ENCODE measurements at places on chromosomes 7 and 10. TPM values are rescaled to one million over a fixed set of nuclear protein-coding genes. Genes with fewer than 3 reads are reported as not detected.

Gene GPER1
- polyA plus RNA-seq, result 14.4 TPM

Gene ALOX5
- 1.1 TPM for polyA plus RNA-seq

Gene PRXL2A
- 88.8 TPM for polyA plus RNA-seq

Gene STEAP1B
- 1.7 TPM for polyA plus RNA-seq

Gene IL6
- polyA plus RNA-seq, result not detected

Gene PON1
- 0.47 TPM for polyA plus RNA-seq

DNA sequence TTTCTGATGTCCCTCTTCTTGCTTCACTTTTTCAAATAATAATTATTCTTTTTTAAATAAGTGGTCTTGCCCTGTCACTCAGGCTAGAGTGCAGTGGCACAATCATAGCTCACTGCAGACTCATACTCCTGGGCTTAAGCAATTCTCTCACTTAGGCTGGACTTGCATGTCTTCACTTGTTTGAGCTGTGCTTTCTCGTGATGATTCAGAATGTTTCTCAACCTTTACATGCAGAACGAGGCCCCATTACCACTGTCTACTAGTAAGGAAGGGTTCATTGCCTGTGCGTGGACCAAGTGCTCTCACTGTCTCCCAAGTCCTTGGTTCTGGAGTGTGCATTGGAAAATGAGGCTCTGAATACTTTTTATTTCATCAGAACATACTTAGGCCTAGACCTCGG, 468.6 kb upstream of the COBL start:
- DNase-seq, result no peak

DNA sequence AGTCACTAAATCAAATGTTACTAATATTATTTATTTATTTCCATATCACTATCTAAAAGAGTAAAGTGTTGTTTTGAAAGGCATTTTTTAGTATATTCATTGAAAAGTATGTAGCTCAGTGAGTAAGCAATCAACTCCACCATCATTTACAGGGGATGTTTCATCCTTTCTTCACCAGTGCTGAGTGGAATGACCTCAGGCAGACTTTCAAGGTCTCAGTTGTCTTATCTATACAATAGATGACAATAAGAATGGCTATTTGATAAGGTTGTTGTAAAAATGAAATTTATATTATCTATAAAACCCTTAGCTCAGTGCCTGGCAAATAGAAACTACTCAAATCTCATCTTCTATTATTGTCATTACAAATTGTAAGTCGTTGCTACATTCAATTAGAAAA, 204.3 kb upstream of the CSTF2T start:
- no peak for DNase-seq

- DNase-seq, result no peak
Measured at GRCh38 chr7:64873517-64873916, 29.6 kb upstream of the ZNF273 start.

GRCh38 chr7:100890653-100891567, 1.4 kb upstream of the UFSP1 start:
- DNase-seq, result no peak

DNA sequence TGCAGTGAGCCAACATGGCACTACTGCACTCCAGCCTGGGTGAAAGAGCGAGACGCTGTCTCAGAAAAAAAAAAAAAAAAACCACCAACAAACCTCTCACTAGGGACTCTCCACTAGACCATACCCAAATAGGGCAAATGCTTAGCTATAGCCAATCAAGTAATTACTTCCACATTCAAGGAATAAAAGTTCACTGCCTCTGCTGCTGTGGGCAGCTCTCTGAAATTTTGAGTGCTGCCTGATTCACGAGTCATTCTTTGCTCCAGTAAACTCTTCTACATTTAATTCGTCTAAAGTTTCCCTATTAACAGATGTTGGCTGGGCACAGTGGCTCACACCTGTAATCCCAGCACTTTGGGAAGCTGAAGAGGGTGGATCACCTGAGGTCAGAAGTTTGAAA, 4.7 kb upstream of the NRBF2 start:
- no peak for DNase-seq

DNA sequence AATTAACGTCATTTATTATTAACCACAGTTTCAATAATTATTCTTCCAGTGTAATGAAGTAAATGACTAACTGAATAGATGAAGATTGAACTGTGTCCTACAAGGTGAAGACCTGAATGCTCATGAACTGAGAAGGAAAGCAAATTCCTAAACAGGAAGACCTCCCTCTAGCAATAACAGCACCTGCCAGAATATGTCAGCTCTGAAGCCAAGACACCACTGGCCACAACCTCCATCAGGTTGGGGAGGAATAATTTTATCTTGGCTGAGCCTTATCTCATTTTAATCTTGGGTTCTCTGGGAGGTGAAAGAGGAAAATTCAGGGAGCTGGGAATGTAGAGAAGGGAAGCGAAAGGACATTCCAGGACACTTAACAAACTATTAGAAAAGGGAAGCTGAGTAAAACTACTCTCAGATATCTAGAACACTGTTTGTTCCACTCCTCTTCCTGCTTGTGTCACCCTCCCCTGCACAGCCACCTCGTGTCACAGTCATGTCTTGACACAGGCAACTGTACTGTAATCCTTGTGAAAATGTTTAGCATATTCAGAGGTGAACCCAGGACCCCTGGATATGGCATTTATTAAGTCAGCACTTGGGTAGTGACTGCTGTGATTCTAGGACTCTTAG, 4.6 kb upstream of the SLC13A1 start:
- no peak for DNase-seq

DNA sequence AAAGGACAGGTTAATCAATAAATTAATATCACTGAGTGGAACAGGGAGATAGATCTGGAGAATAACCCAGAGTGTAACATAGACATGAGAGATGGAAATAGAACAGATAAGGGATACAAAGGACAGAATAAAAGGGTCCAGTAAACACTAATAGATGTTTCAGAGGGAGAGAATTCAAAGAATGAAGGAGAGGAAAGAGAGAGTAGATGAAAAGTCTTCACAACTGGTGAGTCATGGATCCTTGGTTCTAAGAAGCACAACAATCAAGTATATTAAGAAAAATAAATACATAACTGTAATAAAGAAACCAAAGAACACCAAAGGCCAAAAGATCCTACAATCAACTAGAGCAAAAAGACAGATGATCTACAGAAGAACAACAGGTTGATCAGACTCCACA, 66.3 kb downstream of the BEND7 start:
- DNase-seq, result no peak

DNA sequence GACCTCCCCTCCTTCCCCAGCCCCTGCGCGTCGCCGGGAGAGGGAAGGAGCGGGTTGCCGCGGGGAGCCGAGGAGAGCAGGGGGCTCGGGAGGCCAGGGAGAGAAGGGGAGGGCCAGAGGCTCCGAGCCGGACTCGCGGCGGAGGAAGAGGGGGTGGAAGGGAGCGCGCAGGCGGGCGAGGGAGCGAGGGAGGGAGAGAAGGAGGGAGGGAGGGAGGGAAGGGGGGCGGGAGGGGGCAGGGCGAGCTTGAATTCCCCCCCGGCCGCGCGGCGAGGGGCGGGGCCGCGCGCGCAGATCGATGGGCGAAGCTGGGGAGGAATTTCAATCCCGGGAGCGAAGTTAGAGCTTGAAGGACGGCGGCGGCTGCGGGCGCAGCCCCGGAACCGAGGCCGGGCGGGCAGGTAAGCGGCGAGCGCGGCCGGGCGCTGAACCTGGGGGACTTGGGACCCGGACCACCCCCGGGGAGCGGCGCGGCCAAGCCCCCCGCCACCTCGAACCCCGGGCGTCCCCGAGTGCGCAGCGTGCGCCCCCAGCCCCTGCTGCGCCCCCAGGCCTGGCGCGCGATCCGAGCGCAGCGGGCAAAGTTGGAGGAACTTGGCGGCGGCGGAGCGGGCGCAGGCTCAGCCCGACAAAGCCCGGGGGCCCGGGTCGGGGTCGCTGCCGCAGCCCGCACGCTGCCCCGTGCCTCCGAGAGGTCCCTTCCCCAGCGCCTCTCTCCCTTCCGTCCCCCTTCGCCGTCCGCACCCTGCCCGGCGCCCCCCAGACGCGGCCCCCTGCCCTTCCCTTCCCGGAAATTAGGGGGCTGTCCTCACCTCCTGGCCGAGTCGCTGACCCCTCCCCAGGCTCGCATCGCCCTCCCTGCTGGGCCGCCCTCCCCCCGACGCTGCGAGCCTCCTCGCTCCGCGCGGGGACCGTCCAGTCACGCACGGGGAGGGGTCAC, at the start of gene ELFN1:
Gene ELFN1 (plus strand): TSS at position 324 of the 940 bp plus-strand sequence. CDS start 74,320 bp downstream, outside the sequence.
- DNase-seq, result peak; percentile 20

- DNase-seq, result no peak
Measured at GRCh38 chr10:124085680-124086079, 7.7 kb downstream of the CHST15 start.

DNA sequence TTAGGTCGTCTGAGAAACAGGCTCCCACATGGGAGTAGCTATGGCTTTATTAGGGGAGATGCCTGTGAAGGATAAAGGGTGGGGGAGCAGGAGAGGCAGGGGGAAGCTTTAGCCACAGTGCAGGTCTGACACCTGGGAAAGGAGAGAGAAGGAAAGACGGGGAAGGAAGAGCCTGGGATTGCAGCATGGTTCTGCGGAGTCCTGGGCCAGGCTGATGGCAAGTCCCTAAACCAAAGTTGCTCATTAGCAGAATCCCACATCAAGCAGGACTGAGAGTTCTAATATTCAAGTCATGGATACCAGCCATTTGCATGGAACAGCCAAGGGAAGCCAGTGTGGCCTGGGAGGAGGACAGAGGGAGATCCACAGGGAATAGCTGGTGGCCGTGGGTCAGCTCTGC, 414.8 kb downstream of the RPS24 start:
- DNase-seq, result no peak

DNA sequence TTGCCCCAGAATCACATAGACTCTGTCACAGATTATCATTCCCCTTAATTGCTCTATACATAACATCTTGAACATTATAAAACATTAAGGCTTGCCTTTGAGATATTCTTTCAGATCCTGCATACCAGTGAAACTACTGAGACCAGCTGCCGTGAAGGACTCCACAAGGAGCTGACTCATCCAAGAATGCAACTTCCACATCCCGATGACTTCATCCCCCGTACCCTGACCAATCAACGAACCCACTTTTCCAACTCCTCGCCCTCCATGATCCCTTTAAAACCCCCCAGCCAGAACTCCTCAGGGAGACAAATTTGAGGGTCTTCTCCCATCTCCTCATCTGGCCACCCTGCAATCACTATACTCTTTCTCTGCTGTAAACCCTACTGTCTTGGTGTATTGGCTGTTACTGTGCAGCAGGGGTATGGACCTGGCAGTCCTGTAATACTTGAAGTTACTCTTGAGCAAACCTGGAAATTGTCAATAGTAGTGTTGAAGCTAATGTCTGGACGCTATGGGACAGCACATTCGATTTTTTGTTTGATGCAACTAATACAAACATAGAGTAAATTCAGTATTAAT, 49.8 kb downstream of the HTR5A start:
- no peak for DNase-seq

DNA sequence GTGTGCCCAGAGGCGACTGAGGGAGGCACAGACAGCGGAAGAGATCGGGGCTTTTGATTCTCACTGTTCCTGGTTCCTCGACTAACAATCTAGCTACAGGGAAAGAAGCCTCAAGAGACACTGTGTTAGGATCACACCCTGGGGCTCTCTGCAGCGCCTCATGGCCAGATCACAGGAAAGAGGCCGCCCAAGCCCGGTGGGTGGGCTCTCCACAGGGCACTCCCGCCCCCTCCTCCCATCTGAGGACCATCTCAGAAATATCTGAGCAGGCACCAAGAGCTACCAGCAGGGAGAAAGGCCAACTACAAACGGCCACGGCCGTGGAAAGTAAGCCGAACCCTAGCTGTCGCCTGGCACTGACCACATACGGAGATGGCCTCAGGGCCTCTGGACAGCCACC, 224.2 kb downstream of the MLLT10 start:
- DNase-seq, result no peak

GRCh38 chr10:122648599-122649428, 50.8 kb downstream of the C10orf120 start:
- DNase-seq, result no peak

GRCh38 chr10:77505431-77506334, 131.9 kb downstream of the KCNMA1 start:
- no peak for DNase-seq

DNA sequence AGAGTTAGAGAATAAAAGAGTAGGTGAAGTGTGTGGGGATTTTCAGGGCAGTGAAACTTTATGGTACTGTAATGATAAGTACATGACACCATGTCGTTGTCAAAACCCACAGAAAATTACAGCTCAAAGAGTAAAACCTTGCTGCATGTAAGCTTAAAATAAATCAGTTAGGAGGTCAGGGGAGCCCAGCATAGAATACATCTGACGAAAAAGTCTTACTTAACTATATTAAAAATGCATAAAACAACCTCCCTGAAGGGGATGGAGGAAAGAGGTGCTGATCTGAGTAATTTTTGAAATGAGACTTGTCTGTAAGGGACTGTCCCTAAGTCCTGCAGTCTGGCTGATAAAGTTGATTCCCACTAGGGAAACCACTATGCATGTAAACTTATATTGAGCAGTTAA, 49.8 kb upstream of the AKR1E2 start:
- DNase-seq, result no peak

DNA sequence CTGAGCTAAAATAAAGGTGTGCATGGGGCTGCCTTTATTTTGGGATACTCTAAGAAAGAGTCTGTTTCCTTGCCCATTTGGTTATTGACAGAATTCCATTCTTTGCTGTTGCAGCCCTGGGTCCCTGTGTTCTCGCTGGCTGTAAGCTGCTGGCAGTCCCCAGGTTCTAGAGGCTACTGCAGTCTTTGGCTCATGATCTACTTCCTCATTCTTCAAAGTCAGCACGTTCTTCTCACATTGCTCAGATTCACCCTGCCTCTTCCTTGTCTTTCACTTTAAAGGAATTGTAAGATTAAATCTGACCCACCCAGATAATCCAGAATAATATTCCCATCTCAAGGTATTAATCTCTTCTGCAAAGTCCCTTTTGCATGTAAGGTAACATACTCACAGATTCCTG, 620.3 kb downstream of the CCSER2 start:
- DNase-seq, result no peak

DNA sequence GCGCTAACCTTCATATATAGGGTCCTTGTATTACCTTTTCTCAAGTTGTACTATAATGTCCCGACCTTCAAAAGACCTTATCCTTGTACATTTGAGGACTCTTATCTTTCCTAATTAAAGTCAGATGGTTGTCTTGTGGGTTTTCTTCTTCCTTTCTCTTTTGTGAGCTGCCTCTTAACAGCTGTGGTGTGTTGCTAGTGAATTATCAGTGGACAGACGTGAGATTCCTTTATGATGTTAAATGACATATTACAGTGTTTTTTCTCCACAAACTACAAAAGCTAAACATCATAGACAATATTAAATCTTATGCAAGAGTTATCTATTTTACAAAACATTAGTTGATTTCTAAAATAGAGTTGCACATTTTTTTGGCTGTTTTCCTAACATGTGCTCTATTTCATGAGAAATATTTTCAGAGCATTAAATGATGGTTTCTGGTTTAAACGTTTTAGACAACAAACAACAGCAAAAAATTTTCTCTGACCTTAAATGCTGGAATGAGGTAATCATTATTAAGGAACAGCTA, 272.2 kb upstream of the NPVF start:
- no peak for DNase-seq

All from forelimb muscle (tissue), 1 donor.